ENCODE measurements at places on chromosomes 3 and 15.

DNA sequence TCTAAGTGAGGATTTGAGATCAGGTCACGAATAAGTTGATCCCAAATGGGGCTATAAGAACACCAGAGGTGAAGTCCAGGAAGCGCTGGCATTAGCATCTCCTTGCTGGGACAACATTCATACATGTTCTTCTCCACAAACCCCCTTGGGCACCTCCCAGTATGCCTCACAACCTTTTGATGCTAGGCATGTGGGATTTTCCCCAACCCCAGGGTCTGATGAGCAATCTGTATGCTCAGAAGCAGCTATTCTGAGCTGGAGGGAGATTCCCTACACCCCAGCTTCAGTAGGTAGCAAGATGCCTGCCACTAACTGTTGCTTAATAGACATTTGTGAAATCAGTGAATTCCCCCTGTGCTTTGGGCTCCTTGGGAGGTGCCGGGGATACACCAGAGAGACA lies 32.2 kb downstream of the SLC6A11 start:
- peak; percentile 28 for DNase-seq

GRCh38 chr15:99123713-99124451 lies 19.0 kb downstream of the SYNM start:
- DNase-seq: no peak

DNA sequence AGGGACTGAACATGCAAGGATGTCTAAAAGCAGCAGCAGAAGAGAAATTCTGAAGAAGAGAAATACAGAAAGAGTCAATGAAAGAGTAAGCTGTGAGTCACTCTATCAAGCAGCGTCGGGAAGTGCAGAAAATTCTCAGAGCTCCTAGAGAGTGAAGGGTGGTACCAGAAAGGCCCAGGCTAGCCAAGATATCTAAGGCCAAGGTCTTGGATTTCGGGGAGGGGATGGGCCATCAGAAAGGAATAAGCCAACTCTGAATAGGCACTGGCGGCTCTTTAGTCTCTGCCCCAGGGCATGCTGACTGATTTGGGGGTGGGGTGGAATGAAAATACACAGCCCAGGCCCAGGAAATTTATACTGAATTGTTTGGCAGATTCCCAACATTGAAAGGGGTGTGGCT lies 70.8 kb downstream of the GPR156 start:
- no peak for DNase-seq

GRCh38 chr15:71792521-71792920 lies 17.8 kb upstream of the NR2E3 start:
- DNase-seq: no peak

GRCh38 chr3:32632533-32633265 lies 52.3 kb upstream of the CNOT10 start:
- DNase-seq: no peak

DNA sequence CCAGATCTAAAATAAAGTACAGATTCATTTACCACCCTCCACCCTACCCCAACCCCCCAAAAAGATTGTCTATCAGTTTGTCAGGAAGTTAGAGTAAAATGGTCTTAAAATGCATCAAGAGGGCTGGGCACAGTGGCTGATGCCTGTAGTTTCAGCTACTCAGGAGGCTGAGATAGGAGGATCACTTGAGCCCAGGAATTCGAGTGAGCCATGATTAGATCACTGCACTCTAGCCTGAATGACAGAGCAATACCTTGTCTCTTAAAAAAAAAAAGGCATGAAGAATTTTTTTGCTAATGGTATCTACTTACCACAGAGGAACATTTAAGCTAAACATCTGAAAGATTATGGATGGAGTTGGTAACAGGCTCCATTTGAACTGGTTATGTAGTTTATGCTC lies 71.0 kb downstream of the RBM6 start:
- DNase-seq: no peak

- DNase-seq: no peak
These were observed 50.3 kb downstream of the ABTB1 start for GRCh38 chr3:127723011-127723567.

DNA sequence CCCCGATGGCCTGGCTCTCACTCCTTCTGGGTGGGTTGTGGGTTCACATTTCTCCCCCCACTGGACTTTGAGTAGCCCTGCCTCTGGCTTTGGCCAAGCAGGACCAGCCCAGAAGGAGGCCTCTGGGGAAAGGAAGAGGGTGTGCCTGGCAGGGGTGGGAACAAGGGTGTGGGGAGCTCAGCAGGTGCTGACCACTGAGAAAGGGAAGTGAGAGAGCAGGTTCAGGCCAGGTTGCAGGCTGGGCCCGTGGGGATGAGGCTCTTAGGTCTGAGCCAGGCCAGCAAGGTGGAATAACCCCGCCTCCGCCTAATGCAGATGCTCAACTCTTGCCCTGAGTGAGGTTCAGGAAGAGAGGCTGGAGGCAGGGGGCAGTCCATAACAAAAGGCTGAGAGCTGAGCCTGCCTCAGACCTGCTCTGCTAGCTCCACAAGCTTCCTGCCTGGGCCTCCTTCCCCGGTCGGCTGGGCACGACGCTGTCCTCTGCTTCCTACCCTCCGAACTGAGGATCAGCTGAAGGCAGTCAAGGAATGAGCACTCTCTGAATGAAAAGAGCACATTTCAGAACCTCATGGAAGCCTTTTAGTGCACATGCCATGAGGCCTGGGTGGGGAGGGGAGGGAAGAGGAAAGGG lies 82.7 kb downstream of the TLE3 start:
- no peak for DNase-seq

DNA sequence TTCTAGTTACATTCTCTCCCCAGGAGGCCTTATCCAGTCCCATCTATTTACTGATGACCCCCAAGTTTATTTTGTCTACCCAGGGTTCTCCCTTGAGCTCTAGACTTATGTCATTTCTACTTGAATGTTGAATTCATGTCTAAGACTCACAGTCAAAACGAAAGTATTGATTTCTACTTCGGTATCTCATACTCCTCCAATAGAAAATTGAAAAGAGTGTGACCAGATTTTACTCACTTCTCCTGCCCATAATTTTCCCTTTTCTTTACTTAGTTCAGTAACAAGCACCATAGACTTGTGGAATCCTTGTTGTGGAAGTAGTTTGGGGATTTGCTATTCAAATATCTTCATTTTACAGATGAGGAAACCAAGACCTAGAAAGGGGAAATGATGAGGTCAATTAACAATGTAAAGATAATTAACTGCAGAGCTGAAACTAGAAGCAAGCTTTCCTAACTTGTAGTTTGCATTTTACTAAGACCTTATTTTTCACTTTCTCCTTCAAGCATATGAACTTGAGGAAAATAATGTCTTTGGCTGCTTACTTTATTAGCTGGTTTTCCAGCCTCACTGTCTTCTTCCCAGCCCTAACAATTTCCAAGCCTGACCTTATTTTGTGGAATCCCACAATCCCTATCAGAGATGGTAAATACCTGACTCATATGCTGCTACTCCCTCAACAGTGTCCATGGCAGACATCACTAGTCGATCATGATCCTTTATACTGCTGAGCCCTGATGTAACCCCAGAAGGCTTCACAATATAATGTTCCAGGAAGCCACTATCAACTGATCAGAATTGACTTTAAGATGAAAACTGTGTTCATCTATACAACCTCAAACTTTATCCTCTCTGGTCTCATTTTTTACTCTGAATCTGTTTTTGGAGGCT lies 123.9 kb upstream of the AGBL1 start:
- DNase-seq: no peak

GRCh38 chr3:179898024-179898423 lies 138.7 kb downstream of the PEX5L start:
- DNase-seq: no peak

GRCh38 chr3:66395635-66396034 lies 105.2 kb downstream of the LRIG1 start:
- no peak for DNase-seq

GRCh38 chr3:27943106-27943505 lies 221.0 kb upstream of the EOMES start:
- DNase-seq: peak; percentile 13

GRCh38 chr3:146803745-146804144 lies 198.6 kb upstream of the PLSCR5 start:
- DNase-seq: no peak
